ENCODE measurements at places on chromosomes 13 and 19.

- DNase-seq, result no peak
Observed at GRCh38 chr13:41627425-41627824, 170.1 kb downstream of the RGCC start.

- peak; percentile 82 for DNase-seq
Observed at GRCh38 chr19:1074544-1075283, 7.7 kb downstream of the ARHGAP45 start.

- DNase-seq, result peak; percentile 44
Observed at GRCh38 chr13:31835932-31836331, 96.6 kb downstream of the RXFP2 start.

- no peak for DNase-seq
Observed at GRCh38 chr13:40204246-40204645, 462.2 kb downstream of the FOXO1 start.
